ENCODE measurements at places on chromosomes 4 and X.

DNA sequence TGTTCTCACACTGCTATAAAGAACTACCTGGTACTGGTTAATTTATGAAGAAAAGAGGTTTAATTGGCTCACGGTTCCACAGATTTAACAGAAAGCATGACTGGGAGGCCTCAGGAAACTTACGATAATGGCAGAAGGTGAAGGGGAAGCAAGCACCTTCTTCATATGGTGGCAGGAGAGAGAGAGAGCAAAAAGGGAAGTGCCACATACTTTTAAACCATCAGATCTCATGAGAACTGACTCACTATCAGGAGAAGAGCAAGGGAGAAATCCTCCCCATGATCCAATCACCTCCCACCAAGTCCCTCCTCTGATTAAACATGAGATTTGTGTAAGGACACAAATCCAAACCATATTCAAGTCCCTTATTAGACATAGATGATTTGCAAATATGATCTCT lies 12.3 kb upstream of the RAP2C start:
- DNase-seq, result no peak

DNA sequence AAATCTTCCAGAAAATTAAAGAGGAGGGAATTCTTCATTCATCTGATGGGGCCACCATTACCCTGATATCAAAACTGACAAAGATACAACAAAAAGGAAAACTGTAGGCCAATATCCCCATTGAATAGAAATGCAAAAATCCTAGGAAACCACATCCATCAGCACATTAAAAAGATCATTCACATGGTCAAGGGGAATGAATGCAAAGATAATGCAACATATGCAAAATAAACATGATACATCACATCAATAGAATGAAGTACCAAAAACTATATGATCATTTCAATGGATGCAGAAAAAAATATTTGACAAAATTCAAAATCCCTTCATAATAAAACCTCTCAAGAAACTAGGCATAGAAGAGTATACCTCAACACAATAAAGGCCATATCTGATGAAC lies 108.9 kb upstream of the SH3RF1 start:
- DNase-seq, result no peak

GRCh38 chrX:141945426-141945825 lies 41.7 kb downstream of the MAGEC1 start:
- no peak for DNase-seq

- no peak for DNase-seq
Measured at GRCh38 chr4:8560265-8561047, 19.7 kb upstream of the GPR78 start.

- DNase-seq, result no peak
Measured at GRCh38 chrX:3811331-3812311, 98.2 kb upstream of the PRKX start.

DNA sequence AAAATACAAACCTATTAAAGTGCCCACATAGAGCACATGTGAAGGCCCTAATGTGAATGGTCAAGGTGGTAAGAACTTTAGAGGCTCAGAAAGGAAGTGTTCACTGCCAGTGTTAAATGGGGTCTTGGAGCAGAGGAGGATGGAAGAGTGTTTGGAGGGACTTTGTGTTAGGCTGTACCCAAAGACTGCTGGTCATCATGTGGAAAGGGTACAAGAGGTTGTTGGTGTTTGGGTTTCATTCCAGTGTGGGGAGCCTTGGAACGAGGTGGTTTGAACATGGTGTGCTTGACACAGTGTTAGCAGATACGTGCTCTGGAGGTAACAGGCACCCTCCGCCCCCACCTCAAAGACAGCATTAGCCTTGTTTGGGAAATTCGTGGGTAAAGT lies 73.1 kb downstream of the RAPGEF2 start:
- DNase-seq, result no peak

GRCh38 chr4:4396628-4397440 lies 9.9 kb downstream of the NSG1 start:
- no peak for DNase-seq

DNA sequence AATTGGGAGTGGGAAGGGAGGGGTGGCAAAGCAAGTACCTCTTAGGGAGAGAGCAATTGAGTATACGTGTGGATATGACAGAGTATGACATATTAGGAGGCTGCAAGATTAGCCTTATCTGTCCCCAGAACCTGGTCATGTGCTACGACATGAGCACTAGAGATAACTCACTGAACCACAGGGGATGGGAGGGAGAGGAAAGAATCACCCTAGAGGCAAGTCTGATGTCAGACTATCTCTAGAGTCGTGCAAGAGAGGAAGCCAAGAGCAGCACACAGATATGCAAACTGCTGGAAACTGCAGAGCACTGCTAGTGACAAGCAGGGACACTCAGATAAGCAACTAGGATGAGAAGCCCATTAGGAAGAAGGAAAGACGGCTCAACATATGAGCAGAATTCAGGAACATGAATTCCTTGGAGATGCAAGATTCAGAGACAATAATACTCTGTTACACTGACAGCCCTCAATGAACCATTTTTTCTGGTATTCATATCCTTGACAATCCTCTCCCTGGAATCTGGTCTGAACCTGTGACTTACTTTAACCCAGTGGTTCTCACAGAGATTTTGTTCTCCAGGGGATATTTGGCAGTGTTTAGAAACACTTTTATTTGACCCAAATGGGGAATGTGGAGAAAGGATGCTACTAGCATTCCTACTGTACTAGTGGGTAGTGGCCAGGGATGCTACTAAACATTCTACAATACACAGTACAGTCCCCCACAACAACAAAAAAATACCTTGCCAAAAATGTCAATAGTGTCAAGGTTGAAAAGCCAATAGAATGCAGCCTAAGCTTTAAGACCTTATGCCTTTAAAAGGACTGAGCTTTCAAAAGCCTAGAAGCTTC lies 84.0 kb upstream of the BMP2K start:
- DNase-seq, result no peak

DNA sequence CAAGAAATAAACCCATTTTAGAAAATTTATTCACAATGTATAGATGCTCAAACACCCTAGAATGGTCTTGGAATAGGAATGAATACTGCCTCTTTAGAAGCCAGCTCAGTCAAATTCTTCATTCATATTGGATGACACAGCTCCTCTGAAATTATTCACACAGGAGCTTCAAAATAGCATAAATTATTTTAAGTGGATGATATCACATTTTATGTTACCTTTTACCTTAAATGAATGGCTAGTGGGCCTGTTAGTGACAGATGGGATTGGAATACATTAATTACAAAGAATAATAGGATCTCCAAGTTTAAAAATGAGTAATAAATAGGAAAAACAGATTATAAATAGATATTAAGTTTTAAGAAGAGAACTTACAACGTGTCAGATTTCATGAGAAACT lies 184.4 kb downstream of the GABRB1 start:
- no peak for DNase-seq

GRCh38 chr4:165426331-165426730 lies 47.5 kb downstream of the CPE start:
- no peak for DNase-seq

DNA sequence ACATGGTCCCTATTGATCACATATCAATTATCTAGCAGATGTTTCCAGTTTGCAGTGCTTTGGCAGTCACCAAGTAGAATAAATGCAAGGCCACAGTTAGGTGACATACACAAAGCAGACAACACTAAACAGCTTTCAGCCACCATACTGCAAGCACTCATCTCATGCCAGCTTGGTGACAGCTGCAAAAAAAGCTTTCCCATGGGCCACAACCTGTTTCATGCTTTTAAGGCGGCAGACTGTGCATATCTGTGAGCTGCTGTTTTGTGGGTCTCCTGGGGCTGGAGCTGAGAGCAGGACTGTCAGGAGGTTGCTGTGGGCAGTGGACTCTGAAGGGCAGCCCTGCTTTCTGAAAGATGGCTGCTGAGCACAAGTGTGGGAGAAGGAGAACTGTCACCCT lies 82.6 kb downstream of the FHDC1 start:
- DNase-seq, result no peak

DNA sequence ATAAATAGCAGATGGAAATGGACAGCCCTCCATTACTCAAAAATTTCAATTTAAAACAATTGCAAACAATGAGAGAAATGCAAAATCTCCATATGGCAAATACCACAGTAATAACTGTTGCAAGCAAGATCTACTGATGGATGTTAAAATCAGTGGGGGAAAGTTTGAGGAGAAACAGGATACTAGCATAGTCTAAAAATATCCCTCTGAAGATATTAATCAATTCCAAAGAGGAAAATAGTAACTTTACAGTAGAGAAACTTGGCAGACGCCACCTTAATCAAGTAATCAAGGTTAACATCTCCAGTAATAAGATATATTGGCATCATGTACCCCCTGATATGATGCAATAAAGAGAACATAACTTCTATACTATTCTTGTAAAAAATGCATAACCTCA lies 344.8 kb downstream of the ZNF674 start:
- no peak for DNase-seq

- DNase-seq, result no peak
Measured at GRCh38 chr4:7756561-7757355, 182.9 kb downstream of the AFAP1 start.

DNA sequence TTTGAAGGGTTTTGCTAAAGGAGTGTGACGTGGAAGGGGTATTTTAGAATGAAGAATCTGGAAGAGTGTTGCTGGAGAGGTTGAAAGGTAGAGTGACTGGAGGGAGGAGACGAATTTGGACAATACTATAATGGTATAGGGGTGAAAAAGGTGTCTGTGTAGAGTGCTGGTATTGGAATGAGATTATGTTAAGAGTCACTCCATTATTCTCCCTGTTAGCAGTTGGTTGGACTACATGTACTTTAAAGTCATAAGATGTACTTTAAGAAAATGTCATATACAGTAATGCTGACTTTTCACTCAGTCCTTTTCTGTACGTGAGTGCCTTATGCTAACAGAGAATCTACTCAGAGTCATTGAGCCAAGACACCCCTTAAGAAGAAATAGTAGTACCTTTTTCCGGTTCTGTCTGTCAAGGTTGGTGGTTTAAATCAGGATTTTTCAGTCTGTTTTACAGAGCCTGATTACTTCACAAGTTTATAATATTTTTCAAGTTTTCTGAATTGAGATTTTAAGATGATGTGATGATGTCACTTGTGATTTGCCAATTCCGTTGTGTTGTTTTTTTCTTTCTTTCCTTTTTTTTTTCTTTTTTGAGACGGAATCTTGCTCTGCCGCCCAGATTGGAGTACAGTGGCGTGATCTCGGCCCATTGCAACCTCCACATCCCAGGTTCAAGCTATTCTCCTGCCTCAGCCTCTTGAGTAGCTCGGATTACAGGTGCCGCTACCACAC lies 56.6 kb downstream of the WWC2 start:
- no peak for DNase-seq

DNA sequence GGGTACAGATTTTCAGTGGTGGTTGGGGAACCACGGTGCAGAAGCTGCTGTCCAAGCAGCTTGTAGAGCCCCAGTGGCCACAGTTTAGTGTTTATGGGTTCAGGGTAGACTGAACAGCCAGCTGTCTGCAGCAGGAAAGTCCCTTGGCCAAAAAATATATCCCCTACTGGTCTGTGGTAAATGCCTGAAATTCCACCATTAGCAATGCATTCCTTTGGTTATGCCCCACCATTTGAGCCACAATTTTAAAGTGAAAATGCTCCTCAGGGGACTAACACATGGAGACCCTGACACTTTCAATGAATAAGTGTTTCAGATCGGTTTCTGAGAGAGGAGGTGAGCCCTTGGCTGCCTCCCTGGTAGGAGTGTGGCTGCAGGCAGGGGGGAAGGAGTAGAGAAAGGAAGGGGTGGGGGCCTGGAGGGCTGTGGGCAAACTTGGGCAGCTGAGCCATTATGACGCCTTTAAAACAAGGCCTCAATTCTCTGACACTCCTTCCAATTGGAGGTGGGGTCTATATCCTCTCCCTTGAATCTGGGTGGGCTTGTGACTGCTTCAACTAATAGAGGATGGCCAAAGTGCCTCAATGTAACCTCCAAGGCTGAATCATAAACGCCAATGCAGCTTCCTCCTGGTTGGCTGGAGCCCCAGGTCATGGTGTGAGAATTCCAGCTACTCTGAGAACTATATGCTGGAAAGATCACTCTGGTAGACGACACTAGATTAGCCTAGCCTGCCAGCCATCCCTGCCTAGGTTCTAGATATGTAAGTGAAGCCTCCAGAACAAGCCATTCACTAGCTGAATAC lies 75.8 kb upstream of the ATP6AP2 start:
- no peak for DNase-seq

GRCh38 chrX:2756548-2756947 lies 4.7 kb downstream of the XG start:
- DNase-seq, result peak; percentile 58

DNA sequence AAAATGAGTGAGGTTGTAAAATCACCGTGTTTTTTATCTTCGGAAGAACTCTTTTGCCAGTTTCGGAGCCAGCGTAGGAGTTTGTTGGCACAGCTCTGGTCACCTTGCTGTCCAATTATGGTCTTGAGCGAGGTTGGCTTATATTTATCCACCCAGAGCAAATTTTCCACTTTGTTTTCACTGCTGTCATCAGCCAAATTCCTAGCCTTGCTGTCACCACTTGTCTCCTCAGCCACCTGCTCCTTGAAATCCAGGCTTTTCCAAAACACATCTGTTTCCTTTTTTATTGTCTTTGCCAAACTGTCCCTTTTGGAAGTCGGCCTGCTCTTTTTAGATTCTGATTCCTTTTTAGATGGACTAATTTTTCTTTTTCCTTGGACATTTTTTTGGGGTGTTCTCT lies 57.6 kb downstream of the RFC1 start:
- DNase-seq, result no peak

GRCh38 chr4:140095694-140096482 lies 58.1 kb downstream of the MAML3 start:
- no peak for DNase-seq

GRCh38 chr4:150826306-150826705 lies 188.8 kb downstream of the LRBA start:
- no peak for DNase-seq

GRCh38 chrX:73400136-73400748 lies 46.6 kb upstream of the CDX4 start:
- no peak for DNase-seq

- DNase-seq, result no peak
Measured at GRCh38 chr4:1506956-1507721, 100.9 kb upstream of the NKX1-1 start.

DNA sequence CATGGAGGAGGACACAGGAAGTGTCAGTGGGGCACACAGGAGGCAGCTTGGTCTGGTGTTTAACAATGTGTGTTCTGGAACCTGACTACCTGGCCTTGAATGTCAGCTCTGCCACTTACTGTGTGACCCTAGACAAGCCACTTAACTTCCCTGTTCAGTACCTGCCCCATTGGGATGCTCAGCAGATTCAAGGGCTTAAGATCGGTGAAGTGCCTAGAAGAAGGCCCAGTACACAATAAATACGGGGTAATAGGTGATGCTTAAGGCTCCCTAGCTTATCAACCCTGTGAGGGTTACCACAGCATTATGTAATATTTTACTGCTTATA lies 1.6 kb upstream of the CHIC2 start:
- no peak for DNase-seq

DNA sequence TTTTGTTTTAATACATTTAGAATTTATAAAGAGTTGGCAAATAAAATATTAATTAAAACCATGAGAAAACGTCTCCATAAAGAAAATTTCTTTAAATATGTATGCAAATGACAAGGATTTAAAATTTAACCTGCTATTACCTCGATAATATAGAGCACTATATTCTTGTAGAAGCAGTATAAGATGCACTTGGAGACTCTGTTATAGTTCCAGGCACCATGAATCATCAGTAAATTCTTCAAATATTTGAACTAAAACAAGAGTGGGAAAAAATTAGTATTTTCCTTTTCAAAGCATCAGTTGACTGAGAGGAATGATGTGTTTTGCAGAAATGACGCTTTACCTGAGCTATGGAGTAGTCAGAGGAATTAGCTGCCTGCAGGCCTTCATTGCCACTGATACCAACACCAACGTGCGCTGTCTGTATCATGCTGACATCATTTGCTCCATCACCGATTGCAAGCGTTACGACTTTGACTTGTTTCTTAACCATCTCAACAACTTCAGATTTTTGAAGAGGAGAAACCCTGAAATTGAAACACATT lies 67.3 kb downstream of the SHISA3 start:
- no peak for DNase-seq

Measured in thymus (tissue), 14 donors.